Pancreas (tissue), 10 donors: ENCODE measurements at places on chromosomes 2 and 18.

DNA sequence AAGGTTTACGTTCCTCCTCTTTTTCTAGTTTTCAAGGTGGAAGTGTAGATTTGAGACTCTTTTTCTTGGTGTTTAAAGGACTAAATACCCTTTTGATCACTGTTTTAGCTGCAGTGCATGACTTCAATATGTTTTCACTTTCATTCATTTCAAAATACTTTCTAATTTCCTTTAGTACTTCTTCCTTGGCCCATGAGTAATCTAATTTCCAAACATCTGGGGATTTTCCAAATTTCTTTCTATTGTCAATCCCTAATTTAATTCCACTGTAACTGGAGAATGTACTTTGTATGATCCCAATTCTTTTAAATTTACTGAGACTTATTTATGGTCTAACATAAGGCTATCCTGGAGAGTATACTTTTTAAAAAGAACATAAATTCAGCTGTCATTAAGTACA lies 3.8 kb upstream of the RHBDD1 start:
- DNase-seq: no peak

DNA sequence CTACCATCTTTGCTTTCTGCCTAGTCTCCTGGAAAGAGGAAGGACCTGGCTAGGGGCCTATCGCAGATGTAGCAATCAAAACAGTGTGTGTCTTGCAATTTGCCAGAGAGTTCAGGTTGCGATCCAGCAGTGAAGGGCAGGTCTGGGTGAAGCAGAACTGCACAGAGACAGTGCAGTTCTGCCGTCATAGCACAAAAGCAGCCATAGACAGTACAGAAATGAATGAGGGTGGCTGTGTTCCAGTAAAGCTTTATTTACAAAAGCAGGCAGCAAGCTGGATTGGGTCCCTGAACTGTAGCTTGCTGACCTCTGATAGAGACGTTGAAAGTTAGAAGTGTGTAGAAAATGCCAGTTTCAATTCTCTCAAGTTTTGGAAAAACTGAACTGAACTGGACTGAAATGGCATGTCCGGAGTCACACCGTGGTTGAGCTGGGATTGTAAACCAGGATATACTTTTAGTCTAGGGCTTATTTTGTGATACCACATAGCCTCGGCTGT lies 186.8 kb downstream of the LTBP1 start:
- no peak for DNase-seq

- no peak for DNase-seq
Observed at GRCh38 chr2:40545645-40546044, 93.8 kb upstream of the SLC8A1 start.

- DNase-seq: no peak
Observed at GRCh38 chr2:30315391-30316063, 84.2 kb downstream of the LBH start.

GRCh38 chr2:95386031-95386430 lies 16.5 kb upstream of the FAHD2A start:
- DNase-seq: peak; percentile 5

GRCh38 chr2:43075054-43075593 lies 151.3 kb downstream of the ZFP36L2 start:
- peak; percentile 63 for DNase-seq

- no peak for DNase-seq
Observed at GRCh38 chr18:50611529-50611941, 51.6 kb downstream of the MAPK4 start.
